ENCODE measurements at places on chromosomes 12 and 14.

- DNase-seq, result no peak
These were observed 192.3 kb downstream of the ANO4 start for GRCh38 chr12:100986595-100987547.

DNA sequence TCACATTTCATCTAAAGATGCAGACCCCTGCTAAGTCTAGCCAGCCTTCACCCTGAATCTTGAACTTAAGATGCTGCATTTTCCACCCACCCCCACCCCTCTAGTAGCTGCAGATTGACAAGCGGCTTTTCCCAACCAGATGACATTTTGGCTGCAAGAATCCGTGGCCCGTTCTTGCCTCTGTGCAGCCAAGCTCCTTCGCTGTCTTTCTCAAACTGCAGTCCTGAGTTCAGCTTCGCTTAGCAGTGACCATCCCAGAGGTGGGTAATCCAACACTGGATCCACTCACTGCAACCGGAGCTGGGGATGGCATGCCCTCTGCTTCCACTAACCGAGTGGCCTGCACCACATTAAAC is 765 bp upstream of the NFYB start:
- DNase-seq, result no peak

- no peak for DNase-seq
These were observed 6.4 kb downstream of the TNS2 start for GRCh38 chr12:53056296-53056695.

DNA sequence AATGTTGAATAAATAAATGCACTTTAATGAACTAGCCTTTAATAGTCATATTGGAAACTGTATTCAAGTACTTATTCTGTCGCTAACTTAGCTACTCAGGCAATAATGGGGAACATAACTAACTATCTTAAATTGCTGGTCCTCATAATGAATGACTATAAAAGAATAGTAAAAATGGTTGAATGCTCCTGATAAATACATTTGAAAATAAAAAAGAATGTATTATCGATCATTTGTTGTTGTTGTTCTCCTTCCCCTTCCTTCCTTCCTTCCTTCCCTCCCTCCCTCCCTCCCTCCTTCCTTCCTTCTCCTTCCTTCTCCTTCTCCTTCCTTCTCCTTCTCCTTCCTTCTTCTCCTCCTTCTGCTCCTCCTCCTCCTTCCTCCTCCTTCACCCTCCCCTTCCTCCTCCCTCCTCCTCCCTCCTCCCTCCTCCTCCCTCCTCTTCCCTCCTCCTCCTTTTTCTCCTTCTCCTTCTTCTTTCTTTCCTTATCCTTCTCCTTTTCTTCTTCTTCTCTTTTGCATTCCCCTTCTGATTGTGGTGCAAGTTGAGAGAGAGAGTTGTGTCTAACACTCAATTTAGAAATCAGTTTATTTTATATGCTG is 133.0 kb downstream of the NAV3 start:
- DNase-seq, result no peak

DNA sequence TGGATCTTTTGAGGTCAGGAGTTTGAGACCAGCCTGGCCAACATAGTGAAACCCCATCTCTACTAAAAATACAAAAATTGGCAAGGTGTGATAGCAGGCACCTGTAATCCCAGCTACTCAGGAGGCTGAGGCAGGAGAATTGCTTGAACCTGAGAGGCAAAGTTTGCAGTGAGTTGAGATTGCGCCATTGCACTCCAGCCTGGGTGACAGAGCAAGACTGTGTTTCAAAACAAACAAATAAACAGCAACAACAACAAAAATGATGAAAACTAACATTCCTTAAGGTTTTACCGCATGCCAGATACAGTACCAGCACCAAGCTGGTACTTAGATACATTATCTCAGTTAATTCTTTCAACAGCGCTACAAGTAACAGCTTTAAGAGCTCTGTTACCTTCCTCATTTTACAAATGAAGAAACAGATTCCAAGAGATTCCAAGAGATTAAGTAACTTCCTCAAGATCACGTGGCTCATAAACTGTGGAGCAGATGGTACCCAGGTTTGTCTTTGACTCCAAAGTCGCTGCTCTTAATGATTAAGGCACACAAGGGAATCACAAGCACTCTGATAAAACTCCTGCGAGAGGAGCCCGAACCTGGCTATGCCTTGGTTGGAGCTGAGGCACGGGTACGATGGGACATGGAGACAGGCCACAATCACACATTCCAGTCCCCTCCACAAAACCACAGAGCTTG is 17.7 kb upstream of the PLEK2 start:
- DNase-seq, result no peak

GRCh38 chr14:24093207-24093900 is 757 bp upstream of the PCK2 start:
- DNase-seq, result no peak

GRCh38 chr12:100826323-100826722 is 31.7 kb downstream of the ANO4 start:
- DNase-seq, result peak; percentile 59

DNA sequence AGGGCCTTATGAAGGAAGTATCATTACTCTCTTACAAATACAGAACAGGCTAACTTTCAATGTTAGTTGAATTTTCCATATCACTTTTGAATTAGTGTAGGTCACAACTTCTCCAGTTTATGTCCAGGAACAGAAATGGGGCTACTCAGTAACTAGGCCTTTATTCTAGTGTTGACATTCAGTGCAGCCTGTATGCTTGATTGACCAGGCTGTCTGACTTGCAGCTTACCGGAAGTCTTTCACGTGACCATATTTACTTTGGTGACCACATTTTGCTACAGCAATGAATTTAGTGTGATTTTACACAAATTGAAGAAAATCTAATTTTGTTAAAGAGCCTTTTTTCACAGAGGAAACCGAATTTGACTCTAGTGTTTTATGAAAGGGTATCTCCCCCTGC is 12.4 kb downstream of the MTERF2 start:
- no peak for DNase-seq

- no peak for DNase-seq
These were observed 15.7 kb downstream of the SNRPF start for GRCh38 chr12:95874452-95874851.

DNA sequence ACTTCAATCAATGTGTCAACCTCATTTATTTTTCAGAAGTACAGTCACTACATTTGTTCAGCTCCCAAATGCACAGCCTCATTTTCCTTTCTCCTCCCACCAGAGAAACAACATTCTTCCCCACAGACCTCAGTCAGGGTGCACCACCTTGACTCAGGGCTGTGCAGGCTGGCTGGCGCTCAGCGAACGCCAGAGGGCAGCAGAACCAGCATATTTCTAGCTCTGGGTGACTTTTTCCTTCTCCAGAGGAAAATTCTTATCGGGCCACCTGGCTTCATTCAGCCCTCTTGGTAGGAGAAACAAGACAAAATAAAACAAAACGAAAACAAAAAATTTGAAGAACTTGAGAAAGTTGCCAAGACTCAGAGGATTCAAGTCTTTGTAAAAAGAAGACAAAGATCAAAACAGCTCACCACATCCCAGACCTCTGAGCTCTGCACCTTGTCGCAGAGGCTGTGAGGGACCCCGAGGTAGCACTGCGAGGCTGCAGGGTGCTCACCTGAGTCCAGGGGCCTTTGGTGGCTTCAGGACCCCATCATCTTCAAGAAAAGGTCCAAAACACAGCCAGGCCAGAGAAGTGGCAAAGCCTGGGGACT is 33.7 kb downstream of the PAH start:
- peak; percentile 36 for DNase-seq

- DNase-seq, result no peak
These were observed 28.6 kb upstream of the NR1H4 start for GRCh38 chr12:100445081-100445481.

- no peak for DNase-seq
These were observed 261.4 kb downstream of the ITPR2 start for GRCh38 chr12:26571560-26571959.

DNA sequence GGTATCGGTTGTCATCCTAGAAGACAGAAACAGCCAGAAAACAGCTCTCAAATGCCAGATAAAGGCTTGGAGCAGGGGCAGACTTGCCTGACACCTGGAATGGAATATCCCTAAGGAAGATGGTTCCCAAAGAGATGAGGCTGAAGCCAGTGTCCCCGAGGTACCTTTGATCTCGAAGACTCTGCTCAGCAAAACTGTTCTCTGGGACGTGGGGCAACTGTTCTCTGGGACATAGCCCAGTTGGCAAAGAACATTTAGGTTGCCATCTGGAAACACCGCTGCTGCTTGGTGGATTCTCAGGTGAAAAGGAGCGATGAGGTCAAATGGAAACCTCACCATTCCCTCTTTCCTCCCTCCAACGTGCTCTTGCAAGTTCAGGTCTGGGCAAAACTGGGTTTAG is 27.9 kb upstream of the FBXO21 start:
- no peak for DNase-seq

DNA sequence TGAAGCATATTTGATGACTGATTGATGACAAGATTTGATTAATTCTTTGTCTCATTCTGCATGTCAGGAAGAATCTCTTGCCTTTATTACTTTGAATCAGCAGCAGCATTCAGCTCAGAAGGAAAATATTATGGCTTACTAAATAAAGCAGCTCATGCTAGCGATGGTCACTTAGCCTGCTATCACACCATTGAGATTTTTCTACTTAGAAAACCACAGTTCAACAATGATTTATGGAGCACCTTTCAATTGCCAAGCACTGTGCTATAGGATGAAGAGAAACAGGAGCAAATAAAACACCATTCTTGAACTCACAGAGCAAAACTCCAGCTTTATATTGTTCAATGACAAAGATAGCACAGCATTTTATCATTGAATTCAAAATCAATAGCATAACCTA is 197.7 kb downstream of the CPNE8 start:
- no peak for DNase-seq

DNA sequence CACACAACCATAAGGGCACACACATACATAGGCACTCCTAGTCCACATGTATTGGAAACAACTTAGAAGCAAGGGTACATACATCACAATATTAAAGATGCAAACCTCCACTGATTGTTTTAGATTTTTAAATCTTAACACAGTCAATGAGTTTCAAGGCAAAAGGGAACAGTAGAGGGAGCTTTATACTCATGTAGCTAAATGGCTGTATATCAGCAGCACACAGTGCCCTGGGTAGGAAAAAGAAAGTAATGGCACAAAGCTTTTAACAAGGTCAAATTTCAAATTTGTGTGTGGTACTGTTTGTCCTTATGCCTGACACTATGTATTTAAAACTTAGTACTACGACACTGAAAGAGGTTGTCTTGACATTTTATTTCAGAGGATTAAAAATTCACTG is 262.0 kb downstream of the MED13L start:
- peak; percentile 11 for DNase-seq

GRCh38 chr12:1829306-1829900 is 9.0 kb downstream of the LRTM2 start:
- DNase-seq, result no peak

- DNase-seq, result no peak
These were observed 33.3 kb upstream of the UBC start for GRCh38 chr12:124947561-124948398.

GRCh38 chr12:14307004-14307403 is 58.5 kb upstream of the ATF7IP start:
- DNase-seq, result no peak

DNA sequence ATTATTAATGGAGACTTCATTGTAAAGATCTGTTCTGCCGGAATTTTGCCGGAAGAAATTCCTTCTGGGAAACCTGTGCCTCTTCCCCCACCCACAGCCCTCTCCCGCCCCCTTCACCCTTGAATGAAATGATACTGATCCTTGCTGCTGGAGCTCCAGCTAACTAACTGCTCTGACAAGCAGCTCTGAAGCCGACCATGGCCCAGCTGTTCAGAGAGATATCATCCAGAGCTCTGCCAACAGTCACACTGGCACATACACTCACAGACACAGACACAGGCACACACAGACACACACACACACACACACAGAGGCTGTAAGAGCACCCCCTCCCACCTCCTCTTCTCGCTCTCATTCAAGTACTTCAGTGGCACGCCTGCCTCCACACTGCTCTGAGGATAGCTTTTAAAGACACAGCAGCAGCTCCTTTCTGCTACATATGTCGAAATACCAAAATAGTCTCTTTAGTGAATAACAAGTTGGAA is 88.6 kb downstream of the R3HDM2 start:
- no peak for DNase-seq

- no peak for DNase-seq
These were observed 9.9 kb upstream of the GOLGA3 start for GRCh38 chr12:132838410-132839080.

DNA sequence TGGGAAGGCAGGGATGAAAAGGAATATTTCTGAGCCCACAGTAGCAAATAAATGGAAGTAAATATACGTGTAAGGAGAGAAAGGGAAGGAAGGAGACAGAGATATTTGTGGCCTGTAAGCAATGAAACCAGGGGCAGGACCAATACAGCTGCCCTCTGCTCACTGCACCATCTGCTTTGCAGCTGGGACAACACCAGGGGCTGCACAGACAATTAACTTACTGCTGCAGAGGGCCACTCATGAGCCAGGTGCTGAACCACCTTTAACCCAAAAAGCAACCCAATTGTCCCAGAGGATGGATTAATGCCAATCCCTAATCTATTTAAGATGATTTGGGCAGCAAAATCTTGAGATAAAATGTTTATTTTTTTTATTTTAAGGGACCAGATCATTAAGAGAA is 30.6 kb upstream of the TMX1 start:
- DNase-seq, result no peak

- no peak for DNase-seq
These were observed 101.5 kb downstream of the RPAP3 start for GRCh38 chr12:47604221-47604873.
